H54 (cell line): ENCODE measurements at places on chromosomes 11 and 22.

DNA sequence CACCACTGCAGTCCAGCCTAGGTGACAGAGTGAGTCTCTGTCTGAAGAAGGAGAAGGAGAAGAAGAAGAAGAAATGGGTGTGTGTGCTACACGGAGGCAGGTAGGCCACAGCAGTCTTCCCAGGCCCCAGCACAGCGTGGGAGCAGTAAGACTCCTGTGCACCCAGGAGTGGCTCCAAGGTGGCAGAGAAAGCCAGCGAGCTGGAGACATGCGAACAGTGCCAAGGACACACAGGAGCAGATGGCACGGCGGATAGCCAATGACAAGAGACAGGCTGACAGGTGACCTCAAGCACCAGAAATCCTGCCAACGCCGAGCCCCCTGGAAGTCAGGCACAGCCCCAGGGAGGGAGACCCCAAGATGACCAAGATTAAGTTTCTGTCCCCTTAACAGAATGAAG is 9.0 kb upstream of the SCGB1A1 start:
- DNase-seq = no peak

DNA sequence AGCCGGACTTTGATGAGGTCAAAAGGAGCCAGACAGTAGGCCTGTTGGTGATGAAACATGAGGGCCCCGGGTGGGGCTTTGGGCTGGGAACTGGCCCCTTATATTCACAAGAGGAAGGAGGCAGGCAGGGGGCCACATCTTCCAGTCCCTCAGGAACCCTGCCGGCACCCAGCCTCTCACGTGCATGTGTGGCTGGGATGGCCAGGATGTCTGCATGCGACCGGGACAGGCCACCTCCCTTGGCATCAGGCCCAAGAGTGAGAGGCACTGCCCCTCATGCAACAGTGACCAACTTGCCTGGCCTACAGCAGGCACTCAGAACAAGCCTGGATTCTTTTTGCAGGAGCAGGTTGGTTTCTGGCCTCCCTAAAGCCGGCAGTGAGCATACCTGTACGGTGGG is 5.4 kb downstream of the SLC25A45 start:
- no peak for DNase-seq

DNA sequence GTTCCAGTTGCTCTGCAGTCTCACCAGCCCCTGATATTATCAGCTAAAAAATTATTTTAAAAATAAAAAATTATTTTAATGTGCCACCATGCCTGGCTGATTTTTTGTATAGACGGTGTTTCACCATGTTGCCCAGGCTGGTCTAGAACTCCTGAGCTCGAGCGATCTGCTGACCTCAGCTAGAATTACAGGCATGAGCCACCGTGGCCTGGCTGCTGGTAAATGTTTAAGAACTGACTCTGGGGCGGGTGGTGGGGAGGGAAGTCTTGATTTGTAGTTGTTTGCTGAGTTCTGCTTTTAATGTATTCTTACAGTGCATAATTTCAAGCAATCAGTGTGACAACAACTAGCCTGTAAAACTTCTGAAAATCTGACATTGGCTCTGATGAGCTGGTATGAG is 120.9 kb upstream of the PLET1 start:
- DNase-seq = no peak

- no peak for DNase-seq
Measured at GRCh38 chr11:27281276-27281675, 81.7 kb downstream of the CCDC34 start.

DNA sequence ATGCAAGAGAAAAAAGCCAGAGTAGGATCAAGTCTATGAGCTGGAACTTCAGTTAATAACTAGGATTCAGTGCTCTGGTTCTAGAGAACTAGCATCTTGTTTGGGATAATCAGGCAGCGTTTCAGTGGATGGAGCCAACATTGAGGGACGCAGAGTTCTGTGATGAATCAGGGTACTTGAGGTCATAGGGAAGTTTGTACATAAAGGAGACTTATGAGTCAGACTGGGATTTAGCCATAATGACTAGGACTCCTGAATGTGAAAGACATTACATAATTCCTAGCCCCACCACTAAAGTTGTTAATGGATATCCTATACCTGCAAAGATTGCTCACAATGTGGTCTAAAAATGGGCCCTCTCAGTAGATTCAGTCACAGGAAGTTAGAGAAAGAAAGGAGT is 6.8 kb downstream of the SLN start:
- peak; percentile 33 for DNase-seq

DNA sequence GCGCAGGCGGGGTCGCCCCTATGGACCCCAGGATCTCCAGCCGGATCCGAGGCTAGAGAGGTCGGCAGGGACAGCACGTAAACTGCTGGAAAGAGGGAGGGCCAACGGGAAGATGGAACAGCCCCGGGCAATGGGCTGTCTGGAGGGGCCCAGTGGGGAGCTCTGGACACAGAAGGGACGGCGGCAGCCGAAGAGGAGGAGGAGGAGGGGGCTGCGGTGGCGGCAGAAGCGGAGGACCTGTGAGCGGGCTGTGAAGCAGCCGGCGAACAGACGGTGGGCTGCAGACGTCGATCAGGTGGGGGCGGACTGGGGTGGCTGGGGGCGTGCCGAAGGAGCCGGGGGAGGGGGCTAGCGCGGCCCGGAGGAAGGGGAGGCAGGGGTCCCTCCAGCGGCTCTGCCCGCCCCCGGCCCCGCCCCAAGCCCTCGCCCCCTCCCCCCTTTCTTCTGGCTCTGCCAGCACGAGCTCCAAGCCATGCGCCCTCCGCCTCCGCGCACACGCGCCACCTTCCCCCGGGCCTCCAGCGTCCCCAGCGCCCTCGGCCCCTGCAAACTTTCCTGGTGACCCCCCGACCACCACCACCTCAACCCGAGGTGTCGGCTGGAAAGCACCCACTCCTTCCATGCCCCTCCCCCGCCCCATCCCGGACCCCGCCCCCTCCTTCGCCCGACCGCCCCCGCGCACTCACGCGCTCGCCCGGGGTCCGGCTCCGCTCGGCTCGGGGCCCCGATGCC is 432 bp downstream of the TNKS1BP1 start:
- DNase-seq = peak; percentile 40

DNA sequence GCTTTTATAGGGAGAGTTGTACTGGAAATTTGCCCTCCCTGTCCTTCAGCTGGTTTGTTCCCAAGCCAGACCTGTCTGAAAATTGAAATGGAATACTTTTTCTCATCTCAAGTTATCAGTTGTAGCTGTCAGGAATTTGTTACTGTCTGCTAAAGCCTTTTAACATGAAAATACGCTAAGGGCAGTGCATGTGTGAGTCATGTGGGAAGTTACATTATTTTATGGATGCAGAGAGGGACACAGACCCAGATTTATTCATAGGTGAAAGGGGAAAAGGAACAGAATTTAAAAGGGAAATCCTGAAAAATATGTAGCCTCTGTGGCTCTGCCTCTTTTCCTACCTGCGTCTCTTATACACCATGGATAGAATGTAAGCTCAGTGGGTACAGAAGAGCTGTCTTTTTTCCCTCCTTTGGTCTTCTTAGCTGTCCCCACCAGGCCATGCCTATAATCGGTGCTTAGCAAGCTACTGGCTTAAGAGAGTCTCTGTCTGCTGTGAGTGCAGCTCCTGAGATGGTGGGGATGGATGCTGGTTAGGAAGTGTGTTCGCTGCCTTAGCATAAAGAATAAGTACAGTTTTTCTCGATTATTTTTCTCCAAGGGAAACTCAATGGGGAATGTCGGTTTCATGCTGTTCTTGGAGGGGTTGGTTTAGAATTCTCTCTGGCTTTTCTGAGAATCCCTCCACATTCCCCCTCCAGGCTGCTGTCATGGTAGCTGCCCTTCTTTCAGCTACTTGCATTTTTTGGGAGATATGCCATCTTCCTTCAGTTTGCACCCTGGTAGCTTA is 166.8 kb downstream of the TEAD1 start:
- DNase-seq = no peak

DNA sequence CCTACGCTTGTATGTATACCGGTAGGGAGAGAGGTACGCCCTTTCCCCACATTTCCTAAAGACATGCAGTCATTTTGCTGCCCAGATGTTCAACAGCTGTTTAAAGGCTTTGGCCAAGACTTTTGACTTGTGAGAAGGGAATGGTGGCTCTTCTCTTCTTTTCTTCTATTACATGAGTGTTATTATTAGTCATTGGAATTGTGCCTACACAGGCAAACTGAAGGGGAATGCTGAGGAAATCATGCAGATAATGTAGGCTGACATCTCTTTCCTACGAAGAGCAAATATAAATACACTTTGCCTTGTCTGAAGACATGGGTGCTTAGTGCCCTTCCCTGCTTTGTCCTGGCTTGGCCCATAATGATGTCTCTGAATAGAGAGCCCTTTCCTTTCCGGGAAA is 194.3 kb upstream of the NARS2 start:
- DNase-seq = no peak

- peak; percentile 69 for DNase-seq
Measured at GRCh38 chr11:44760917-44761550, 34.3 kb downstream of the TSPAN18 start.

GRCh38 chr11:45847911-45848316 is 639 bp downstream of the CRY2 start:
- DNase-seq = peak; percentile 49

GRCh38 chr22:41830174-41830573 is 2.7 kb upstream of the SREBF2 start:
- no peak for DNase-seq

- no peak for DNase-seq
Measured at GRCh38 chr22:47157093-47157420, 394.6 kb downstream of the TBC1D22A start.

DNA sequence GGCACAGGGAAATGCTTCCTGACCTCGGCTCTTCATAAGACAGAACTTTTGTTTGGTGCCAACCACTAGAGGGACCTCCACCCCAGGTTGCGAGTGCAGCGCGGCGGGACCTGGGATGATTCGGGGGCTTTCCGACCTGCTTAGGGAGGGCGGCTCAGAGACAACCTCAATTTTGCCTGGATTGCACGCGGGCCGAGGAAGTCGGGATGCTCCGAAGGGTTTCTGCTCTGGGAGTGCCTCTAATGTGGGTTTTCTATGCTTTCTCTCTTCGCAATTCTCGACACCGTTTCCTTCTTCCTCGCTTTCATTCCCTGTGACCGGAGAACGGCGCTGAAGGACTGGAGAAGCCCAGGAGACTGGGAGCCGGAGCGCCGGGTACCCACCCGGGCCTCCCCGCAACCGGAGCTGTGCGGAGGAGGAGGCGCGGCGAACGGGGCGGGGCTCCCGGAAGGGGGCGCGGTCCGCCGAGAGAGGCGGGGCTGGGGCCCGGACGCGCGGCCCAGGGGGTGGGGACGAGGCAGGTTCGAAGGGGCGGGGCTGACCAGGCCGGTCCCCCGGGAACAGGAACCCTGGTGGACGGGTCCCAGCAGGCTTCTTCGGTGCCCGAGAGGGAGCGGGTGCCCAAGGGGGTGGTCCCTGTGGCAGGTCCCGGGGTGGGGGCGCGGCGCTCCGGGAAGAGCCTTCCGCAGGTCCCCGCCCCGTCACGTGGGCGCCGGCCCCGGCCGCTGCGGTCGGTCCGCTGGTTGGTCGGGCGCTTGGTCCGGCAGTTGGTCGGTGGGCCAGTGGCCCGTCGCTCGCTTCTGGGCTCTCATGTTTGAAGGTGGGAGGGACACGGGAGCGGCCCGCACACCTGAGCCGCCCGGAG is at the start of gene PPFIBP2:
Gene PPFIBP2 (plus strand): TSS at position 766 of the 865 bp plus-strand sequence. CDS start 35,477 bp downstream, outside the sequence.
- DNase-seq = peak; percentile 52

DNA sequence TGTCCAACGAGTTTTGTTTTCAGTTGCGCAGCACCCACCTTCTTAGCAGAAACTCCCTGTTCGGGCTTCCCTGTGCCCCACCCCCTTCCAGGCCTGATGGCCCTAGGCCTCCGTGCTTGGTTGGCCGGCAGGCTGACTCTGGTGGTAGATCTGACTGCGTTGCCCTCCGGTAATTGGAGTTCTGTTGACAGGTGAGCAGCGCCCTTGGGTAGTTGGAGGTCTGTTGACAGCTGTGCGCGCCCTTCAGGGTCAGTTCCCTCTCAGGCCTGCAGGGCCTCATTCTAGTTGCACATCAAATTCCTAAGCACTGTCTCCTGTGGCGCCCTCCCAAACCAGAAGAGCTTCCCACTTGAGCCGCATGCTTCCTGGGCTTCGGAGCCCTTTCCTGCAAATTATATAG is 776 bp downstream of the DGCR6 start:
- DNase-seq = no peak

- no peak for DNase-seq
Measured at GRCh38 chr11:119019996-119020395, 1.4 kb downstream of the TRAPPC4 start.

- DNase-seq = no peak
Measured at GRCh38 chr22:46275455-46276122, 7.8 kb downstream of the TTC38 start.

- peak; percentile 63 for DNase-seq
Measured at GRCh38 chr11:126790550-126791081, 210.0 kb downstream of the KIRREL3 start.

DNA sequence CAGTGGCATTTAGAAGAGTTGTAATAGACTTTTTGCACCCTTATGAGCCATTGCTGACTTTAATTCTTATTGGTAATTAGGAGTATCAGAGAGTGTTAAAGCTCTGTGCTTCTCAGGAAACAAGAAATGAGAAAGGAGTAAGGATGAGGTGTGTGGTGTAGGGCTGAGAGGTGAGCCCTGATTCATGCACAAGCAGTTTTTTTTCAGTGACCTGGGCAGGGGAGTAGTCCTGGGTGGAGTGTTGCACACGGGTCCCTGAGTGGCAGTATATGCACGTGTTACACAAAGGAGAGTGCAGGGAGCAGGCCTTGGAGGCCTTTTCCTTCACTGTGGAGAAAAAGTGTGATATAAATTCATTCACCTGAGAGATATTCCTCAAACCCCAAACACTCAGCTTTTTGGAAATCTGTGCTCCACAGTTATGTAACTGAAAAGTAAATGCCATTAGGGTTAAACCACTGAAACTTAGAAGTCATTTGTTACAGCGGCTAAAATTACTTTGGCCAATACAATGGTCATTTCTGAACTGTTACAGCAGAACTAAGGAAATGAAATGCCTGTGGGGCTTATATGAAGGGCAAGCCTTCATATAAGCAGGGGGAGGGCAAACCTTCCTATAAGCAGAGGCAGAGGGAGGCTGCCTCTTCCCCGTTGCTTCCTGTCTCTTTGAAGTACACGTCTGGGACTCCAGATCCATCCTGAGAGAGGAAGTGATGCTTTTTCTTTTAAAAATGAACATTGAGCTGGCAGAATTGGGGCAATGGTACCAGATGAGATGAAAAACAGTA is 62.6 kb upstream of the OLFML1 start:
- no peak for DNase-seq
